ENCODE measurements at places on chromosomes 12 and 14.

- DNase-seq, result no peak
Observed at GRCh38 chr14:67108230-67108629, 81.0 kb upstream of the GARIN2 start.

DNA sequence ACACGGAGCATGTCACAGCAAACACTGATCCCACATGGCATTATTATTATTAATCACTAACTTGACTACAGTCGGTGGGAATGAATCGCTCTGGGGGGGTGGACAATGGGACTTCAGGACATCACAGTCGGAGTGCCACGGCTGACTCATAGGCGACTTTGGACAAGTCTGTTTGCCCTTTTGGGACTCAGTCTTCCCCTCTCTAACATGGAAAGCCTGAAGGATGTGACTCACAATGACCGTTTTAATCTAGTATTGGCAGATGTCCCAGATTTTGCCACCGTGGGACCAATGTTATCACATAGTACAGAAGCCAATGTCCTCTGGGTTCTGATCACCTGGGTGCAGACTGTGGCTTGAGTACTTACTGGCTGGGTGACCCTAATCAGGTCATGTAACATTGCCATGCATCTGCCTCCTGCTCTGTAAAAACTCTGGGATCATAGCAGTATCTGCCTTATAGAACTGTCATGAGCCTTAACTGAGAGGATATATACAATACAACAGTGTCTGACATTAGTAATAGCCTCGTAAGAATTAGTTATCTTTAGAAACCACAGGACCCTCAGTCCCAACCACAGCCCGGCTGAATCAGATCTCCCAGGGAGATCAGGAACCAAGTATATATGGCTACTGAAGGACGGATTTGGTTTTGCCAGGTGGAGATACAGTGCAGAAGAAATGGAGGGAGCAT, 362.6 kb downstream of the BCL11B start:
- DNase-seq, result no peak

- DNase-seq, result no peak
Observed at GRCh38 chr12:102953221-102953620, 4.3 kb upstream of the ASCL1 start.

- no peak for DNase-seq
Observed at GRCh38 chr12:62251609-62251958, 8.6 kb upstream of the USP15 start.

DNA sequence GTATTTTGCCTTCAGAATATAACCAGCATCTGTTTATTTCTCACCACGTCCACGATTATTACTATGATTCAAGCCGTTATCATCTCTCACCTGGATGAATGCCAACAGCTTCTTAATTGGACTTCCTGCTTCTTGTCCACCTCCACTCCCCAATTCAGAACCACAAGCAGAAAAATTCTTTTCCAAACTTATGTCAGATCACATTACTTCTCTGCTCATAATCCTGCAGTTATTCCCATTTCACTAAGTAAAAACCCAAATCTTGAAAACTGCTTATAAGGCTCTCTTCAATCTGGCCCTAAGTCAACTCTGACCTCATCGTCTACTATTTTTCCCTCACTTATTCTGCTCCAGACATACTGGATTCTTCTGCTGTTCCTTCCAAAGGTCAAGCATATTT, 2.0 kb downstream of the CRY1 start:
- no peak for DNase-seq

GRCh38 chr14:96255501-96256366, at the start of gene BDKRB1:
Gene BDKRB1, plus strand, starts transcription at chr14:96256210. Its CDS starts 7,473 bp downstream, at chr14:96263683.
- DNase-seq, result no peak

DNA sequence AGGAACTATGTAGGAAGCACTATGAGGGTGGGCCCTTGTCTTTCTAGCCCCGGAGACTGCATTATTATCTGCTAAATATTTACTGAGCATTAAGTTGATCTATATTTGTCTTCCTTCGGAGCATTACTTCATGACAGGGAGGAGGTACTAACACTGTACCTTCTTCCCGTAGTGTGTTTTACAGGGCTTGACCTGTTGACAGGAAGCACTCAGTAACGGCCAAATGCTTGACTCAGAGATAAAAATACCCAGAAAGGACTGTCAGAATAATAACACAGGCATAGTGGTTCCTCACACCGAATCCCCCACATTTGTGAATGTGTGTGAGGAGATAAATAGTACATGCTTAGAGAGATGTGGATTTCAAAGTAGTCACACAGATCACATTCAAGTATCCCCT, 466.6 kb downstream of the EGLN3 start:
- DNase-seq, result no peak

- DNase-seq, result no peak
Observed at GRCh38 chr12:66768293-66768692, 89.4 kb upstream of the GRIP1 start.

- DNase-seq, result no peak
Observed at GRCh38 chr14:56115976-56116893, 2.0 kb upstream of the PELI2 start.

DNA sequence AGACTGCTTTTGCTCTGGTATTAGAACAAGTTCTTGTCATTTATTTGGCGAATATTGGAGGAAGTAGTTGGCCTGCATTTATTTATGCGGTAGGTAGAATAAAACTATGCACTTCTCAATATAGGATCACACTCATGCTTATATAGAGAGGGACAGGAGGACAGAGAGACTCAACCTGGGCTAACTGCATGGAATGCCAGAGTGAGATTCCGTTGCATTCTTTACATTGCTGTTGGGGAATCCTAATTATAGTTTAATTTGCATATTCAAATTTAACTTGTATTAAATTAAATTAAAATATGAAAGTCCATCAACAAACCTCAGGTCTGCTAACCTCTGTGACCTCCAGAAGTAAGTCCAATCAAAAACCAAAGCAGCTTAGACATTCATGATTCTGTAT, 26.6 kb downstream of the OR10G3 start:
- DNase-seq, result no peak

DNA sequence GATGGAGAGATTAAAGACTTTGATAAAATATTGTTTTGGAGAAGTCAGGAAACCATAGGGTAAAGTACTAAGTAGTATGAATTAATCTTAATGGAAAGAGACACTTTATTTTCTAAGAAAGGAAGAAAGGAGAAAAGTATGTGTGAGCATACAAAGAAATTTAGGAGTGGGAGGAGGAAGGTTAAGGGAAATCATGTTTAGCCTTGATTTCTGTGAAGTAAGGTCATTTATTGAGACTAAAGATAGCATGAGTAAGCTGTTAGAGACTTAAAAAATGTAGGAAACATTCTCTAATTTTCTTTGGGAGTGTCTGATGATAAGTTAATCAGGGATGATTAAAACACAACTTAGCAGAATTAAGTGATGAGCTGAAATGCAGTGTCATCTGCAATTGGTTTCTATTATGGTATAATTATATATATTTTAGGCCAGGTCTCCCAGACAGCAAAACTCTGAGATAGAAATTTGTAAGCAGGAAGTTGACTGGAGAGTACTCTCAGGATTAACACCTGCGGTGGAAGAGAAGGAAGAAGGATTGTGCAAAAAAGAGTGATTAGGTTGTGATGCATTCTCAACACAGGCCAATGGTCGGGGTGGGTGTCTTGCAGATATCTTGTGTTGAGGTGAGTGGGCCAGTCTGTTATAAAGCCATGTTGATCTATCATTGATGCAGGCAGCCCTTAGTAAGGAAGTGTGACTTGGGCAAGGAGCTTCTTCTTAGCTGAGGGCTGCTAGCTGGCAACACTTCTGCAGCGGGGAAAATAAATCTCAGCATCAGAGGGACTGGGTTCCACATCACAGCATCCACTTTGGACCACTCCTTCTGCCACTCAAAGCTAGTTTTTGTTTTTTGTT, 256.2 kb downstream of the AEBP2 start:
- no peak for DNase-seq

DNA sequence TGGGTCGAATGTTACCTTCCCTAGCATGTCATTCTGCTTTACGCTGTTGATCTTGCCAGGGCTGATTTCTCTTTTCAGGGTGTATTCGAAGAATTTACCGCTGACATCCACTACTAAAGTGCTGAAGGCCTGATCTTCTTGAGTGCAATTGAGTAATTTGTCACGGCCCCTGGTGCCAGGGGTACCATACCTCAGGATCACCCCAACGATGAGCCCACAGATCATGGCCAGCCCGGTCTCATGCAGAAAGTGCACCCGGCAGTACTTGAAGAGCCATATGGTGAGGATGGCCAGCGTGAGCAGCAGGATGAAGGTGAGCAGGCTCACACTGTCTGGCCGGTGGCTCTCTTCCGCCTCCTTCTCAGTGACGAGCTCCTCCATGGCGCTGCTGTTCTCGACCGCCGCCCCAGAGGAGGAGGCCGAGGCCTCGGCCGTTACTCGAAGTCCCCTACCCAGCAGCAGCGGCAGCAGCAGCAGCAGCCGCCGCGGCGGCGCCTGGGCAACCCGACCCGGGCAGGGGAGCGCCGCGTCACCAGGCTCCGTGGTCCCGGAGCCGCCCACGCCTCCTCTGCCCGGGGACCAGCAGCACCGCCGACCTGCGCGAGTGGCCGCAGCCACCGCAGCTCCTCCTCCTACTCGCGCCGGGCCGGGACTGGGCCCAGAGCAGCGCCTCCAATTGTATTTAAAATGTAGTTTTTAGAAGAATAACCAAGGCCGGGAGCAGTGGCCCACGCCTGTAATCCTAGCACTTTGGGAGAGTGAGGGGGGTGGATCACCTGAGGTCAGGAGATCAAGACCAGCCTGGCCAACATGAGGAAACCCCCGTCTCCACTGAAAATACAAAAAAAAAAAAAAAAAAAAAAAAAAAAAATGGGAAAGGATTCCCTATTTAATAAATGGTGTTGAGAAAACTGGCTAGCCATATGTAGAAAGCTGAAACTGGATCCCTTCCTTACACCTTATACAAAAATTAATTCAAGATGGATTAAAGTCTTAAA, 58.5 kb upstream of the TMPO start:
- DNase-seq, result peak; percentile 40

GRCh38 chr12:109967383-109968031, 28.7 kb downstream of the GIT2 start:
- no peak for DNase-seq

DNA sequence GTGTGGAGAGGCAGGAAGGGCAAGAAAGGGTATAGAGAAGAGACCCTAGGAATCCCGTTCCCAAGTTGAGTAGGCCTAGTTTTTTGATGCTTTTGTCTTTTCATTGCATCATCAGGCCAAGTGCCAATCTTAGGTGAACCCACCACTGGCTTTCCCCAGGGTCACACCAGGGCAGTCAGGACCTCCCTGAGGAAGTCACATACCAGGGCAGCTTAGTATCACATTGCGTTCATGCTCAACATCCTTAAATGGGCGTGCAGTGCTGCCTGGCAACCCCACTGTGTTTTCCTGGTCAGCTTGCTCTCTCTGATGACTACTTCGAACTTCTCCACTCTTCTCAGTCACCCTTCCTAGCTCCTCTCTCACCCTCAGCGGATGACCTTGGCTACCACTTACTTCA, 9.0 kb downstream of the ASIC1 start:
- peak; percentile 63 for DNase-seq

GRCh38 chr12:51883295-51883694, 4.6 kb upstream of the ANKRD33 start:
- DNase-seq, result no peak

- DNase-seq, result peak; percentile 91
Observed at GRCh38 chr12:56116267-56117081, at the start of gene RPL41. Gene RPL41, plus strand, starts transcription at chr12:56116633.

GRCh38 chr12:6535960-6536847, 1.9 kb downstream of the GAPDH start:
- DNase-seq, result no peak

GRCh38 chr12:93121729-93122488, 192.8 kb upstream of the EEA1 start:
- DNase-seq, result no peak

DNA sequence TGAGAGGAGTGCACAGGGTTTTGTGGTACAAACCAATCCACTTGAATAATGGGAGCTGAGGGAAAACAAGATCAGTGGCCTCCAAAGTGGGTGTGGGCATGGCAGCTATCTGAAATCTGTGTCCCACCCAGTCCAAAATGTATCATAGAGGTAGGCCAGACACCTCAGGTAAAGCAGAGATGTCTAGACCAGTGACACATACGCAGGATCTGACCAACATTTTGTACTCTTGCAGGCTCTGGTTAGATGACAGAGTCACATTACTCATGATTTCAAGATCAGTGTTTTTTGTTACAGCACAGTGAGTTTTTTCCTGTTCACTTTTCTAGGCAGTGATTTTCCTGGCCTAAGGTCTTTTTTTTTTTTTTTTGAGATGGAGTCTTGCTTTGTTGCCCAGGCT, 211.8 kb downstream of the PCNX1 start:
- DNase-seq, result no peak

DNA sequence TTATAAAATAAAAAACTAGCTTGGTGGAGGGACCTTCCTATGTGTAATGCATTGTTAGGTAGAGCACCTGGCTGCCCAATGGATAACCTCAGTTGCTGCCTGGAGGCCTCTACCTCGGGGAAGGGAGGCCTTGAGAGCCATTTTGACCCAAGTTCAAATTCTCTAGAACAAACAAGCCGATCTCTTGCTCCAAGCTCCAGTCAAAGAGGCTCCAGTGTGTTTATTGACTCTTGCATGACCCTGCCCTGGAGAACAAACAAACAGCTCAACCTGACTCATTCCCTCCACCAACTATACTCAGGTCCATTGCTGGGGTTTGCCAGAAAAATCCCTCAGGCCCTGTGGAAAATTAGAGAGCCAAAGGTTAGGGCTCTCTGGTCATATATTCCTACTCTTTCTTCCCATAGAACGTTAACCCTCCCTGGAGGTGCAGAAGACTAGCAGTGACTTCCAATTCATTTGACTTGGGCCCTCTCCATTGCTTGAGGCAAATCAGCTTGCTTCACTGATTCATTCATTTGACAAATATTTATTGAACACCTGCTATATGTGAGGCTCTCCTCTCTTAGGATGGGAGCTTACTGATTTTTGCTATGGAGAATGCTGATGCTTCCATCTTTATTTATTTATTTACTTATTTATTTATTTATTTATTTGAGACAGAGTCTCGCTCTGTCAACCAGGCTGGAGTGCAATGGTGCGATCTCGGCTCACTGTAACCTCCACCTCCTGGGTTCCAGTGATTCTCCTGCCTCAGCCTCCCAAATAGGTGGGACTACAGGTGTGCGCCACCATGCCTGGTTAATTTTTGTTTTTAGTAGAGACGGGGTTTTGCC, 73.7 kb upstream of the CISTR start:
- DNase-seq, result peak; percentile 36

DNA sequence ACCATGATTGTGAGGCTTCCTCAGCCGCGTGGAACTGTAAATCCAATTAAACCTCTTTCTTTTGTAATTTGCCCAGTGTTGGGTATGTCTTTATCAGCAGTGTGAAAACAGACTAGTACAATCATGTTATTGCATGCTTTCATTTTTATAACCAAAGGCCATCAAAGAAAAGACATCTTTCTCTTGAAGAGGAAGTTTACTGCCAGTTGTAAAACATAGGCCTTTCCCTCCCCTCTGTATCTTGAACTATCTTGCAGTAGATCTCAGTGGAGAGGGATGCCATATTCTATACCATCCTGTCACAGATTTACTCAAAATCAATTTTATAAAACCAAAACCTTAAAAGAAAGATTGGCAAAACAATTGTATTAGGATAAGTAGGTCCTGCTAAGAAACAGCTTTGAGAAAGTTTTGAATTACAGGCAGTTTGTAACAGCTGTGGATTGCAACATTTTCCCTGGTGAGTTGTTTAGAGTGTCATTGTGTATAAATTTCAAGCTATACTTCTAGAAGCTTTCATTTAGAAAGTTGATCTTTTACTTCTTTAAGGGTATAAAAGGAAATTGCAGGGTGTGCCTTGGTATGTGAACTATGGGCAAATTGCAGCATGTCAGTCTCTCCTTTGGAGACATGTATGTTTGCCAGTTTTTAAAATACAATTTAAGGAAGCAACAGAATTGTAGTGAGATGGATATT, 128.0 kb downstream of the ATP23 start:
- no peak for DNase-seq
